ENCODE measurements at places on chromosomes 3 and 15.

- DNase-seq, result no peak
Measured at GRCh38 chr3:69490235-69490634, 104.3 kb upstream of the FRMD4B start.

DNA sequence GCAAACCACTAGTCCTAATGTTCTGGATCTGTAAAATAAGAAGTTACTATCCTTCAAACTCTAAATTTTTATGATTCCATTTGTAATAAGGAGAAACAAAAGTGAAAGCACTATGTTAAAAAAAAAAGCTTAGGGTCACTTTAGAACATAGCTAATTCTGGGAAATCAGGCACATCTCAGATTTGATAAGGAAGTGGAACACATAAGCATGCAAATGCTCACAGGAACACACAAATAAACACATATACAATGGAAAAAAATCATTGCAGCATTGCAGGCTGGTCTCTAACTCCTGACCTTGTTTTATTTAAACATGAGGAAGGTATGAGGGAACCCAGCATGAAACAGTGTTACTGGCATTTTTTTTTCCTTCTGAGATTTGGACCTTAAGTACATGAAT is 63.2 kb upstream of the TNFSF10 start:
- DNase-seq, result no peak

DNA sequence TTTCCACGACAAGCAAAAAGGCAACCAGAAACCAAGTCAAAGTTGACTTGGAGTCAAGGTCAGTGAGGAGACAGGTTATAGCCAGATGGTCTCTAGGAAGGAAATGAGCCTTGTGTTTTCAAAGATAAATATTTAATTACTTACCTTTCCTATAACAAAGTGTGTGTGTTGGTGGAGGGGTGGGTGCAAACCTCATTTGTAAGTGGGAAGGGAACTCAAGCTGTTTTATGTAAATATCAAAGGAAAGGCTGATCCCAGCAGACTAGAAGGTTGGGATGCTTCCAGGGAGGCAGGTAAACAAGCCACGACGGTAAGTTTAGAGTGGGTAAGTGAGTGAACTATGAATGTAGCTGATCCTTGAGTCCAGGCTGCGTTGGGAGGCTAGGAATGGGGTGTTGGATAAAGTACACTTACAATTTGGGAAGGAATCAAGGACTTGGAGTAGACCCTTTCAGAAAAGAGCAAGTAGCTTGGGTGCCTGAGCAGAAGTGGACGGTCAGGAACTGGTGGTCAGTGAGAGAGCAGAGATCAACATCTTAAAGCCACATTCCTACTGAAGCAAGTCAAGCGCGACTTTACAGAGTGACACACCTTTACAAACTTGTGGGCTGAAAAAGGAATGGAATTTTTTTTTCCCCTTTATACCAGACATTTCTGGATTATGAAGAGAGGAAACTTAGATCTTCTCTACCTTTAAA is 82.0 kb upstream of the TBL1XR1 start:
- DNase-seq, result no peak

- peak; percentile 18 for DNase-seq
Measured at GRCh38 chr15:29270169-29270955, 740 bp upstream of the NSMCE3 start.

DNA sequence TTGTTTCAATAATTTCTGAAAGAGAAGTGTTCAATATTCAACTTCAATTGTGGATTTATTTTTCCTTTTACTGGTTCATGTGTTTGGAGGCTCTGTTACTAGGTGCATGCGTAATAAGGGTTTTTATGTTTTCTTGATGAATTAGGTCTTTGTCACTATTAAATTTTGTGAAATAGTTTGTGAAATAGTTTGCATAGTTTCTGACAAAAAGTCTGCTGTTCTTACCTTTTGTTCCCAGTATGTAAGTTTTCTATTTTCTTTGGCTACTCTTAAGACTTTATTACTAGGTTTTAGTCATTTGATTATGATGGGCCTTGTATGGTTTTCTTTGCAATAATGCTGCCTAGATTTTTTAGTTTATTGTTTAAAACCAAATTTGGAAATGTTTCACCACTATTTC is 38.0 kb downstream of the MEF2A start:
- DNase-seq, result no peak

DNA sequence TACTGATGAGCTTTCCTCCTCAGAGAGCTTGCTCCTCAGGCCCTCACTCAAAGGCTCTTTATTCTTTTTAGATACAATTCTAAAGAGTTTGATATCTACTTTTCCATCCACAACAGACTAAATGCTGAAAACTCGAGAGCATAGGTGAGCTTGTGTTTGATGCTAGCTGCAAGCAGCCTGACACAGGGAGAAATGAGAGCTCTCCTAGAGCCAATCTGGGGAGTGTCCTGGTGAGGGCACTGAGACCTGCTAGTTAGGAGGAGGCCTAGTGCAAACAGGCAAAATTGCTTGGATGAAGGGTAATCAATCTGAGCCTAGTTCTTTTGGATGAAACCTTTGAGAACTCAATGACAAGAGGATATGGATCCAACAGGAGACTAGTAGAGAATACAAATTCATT is 300.8 kb downstream of the ZBTB20 start:
- no peak for DNase-seq

- no peak for DNase-seq
Measured at GRCh38 chr3:126381966-126382365, 12.7 kb upstream of the CFAP100 start.

GRCh38 chr3:81741216-81741615 is 20.2 kb downstream of the GBE1 start:
- no peak for DNase-seq

DNA sequence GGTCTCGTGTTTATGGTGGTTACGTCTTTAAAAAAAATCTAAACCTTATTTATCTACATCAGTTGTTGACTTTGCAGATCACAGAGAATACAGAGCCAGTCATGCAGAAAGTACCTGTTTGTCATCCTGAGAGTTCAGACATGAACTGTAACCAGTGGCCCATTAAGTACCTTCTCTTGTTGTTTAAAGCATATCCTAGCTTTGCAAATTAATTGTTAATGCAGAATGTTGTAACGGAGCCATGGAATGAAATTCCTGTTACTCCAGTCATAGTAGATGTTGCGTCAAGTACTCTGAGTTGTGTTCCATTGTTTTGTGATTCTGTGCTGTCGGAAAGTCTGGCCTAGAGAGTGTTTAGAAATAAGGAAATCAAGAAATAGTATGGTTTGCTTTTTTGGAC is 205.2 kb downstream of the RBMS3 start:
- no peak for DNase-seq

DNA sequence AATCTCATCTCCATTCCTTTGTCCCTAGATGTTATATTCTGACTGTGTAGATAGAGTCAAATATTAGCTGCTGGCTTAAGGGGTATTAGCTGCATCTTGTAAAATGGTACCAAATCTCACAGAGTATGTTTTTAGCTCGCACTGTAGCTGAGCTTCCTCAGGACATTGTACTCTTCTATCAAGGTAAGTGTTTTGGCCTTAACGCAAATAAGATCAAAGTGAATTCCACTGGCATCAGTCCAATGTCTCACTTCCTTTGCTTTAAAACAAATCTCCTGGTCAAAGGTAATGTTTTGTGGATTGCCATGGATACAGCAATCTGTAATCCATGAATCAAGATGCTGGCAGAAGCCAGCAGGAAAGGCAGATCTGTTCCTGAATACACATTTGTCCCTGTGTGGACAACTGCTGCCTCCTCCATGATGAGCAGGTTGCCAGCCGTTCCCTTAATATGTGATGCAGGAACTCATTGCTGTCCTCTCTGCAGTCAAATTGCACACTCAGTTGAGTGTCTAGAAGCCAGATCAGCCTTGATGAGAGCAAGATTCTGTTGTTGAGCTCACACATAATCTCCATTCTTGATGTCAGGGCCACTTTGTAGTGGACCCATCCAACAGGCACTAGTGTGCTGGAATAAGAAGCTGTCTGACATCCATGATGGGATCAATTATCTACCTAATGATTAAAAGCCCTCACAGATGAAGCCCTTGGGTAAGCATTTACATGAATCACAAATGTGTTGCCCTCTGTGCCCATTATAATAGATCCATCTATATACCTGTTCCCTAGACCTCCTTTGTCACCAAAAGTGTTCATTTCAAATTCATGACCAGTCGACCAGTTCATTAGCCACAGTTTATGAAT is 96.6 kb upstream of the AGTR1 start:
- DNase-seq, result no peak

DNA sequence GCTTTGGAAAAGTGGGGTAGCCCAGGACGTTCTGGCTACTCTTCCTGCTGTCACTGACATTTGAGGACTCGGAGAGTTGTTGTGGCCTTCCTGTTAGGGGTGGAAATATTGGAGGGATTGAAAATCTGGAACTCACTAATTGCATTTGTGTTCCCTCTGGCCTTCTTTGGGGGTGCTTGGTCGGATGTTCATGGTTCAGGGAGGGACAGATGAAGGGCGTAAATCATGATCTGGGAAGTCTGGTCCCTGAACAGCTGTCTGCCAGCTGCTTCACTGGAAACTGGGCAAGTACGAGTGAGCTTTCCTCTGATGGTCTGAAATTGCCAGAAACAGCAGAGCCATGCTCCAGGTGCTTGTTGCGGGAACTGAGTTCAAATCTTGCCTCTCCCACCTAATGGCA is 327.8 kb upstream of the C2CD4B start:
- no peak for DNase-seq

DNA sequence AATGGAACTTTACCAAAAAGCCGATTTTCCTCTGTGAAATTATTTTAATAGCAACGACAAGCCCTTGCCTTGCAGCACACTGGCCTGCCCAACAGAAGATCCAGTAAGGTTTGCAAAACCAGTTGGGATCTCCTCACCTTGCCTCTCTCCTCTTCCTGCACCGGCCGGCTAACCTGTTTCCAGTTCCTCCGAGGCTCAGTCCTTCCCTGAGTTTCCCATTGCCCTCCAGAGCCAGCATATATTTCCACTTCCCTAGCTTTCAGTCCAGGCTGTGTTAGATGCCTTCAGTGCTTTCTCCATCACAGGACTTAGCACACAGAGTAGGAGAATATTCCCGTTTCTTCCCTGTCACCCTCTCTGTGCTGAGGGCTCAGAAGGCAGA is 60.3 kb downstream of the NOX5 start:
- DNase-seq, result no peak

DNA sequence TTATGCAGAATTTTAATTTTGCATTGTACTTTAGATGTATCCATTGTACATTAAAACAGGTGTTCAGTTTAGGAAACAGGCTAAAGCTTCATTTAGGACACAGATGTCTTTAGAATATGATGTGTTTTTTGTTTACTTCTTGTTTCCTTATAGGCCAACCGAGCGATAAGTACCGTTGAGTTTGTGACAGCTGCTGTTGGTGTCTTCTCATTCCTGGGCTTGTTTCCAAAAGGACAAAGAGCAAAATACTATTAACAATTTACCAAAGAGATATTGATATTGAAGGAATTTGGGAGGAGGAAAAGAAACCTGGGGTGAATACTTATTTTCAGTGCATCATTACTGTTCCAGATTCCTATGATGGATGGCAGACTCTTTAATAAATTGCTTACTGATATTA is 29.4 kb downstream of the PLAAT1 start:
- DNase-seq, result no peak

- no peak for DNase-seq
Measured at GRCh38 chr3:145721273-145721805, 439.6 kb downstream of the PLOD2 start.

DNA sequence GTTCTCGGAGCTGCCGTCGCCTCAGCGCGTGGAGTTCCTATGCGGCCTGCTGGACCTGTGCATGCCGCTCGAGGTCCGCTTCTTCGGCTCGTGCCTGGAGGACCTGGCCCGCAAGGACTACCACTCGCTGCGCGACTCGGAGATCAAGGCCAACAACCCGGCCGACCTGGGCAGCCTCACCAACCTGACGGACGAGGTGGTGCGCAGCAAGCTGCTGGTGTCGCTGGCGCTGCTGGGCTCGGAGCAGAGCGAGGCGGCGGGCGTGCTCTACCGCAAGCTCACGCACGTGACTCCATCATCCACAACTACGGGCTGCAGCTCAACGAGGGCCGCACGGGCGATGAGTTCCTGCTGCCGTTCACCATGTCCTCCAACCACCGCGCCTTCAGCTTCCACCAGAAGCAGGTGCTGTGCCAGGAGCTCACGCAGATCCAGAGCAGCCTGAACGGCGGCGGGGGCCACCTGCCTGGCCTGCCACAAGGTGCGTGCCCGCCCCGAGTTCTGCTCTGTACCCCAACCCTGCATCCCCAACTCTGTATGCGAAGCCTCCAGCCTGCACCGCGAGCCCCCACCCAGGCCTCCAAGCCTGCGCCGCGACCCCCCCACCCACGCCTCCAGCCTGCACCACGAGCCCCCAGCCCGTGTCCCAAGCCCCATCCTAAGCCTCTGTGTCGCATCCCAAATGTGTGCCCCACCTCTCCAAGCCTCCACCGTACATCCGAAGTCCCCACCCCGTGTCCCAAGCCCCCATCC is 178.2 kb downstream of the OR4M2 start:
- no peak for DNase-seq

- DNase-seq, result no peak
Measured at GRCh38 chr3:180188512-180189309, 152.0 kb upstream of the PEX5L start.

DNA sequence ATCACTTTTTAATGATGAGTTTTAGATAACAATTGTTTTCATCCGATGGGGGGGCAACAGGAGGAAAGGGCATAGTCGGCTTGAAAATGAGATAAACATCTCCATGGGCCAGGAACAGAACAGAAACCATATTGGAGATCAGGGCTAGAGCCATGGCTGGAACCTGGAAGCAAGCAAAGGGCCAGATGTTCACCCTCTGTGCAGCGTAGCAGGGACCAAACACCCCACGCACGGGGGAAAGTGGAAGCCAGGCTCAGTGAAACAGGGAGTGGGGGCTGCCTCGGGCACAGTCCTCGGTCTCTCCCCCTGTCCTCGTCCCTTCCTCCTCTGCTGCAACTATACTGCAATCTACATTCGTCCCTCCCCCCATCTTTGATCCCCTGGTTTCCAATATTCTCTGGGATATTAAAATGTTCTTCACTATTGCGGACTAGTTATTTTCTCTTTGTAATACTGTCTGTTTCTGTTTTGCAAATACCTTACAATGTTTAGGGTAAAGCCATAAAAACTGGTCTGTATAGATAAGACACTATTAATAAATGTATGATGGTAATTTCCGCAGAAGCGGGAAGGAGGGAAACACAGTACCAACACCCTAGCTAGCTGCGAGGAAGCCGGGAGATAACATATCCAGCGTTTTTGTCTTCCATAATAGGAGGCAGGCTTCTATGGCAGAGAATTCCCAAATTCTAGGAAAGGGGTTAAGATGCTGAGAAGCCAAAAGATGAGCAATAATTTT is 121.5 kb downstream of the XXYLT1 start:
- no peak for DNase-seq

GRCh38 chr15:62833646-62834045 is 208.9 kb upstream of the TPM1 start:
- DNase-seq, result no peak

- no peak for DNase-seq
Measured at GRCh38 chr15:98416222-98416855, 232.0 kb upstream of the IGF1R start.

GRCh38 chr3:160960568-160960967 is 144.6 kb downstream of the B3GALNT1 start:
- no peak for DNase-seq
